ENCODE measurements at places on chromosomes 2 and 18.
A peak's percentile ranks its signal among the peaks of the same experiment; 100 is the strongest.

DNA sequence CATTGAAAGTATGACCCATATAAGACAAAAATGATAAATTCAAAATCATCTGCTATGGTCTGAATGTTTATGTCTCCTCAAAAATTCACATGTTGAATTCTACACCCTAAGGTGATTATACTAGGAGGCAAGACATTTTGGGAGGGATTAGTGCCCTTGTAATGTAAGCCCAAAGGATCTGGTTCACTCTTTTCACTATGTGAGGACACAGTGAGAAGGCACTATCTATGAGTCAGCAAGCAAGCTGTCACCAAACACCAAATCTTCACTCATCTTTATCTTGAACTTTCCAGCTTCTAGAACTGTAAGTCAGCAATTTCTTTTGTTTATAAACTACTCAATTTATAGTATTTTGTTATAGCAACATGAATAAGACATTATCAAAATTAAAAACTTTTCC, 284.7 kb upstream of the ZC3H15 start:
- H3K4me3 ChIP-seq, result no peak overlapping the region
- no peak overlapping the region for H3K27ac ChIP-seq
- H3K4me1 ChIP-seq, result no peaks in the 10 kb centered on the region
- DNase-seq, result no peak

- H3K27me3 ChIP-seq, result no peaks in the 10 kb centered on the region
- H3K4me1 ChIP-seq, result no peaks in the 10 kb centered on the region
- no peaks in the 10 kb centered on the region for H3K36me3 ChIP-seq
- DNase-seq, result no peak
Measured at GRCh38 chr18:23384778-23385736, 68.0 kb upstream of the RIOK3 start.

GRCh38 chr2:219172231-219173154, 2.7 kb upstream of the SLC23A3 start:
- peaks cover 30% of the 10 kb centered on the region for H3K36me3 ChIP-seq
- H3K4me1 ChIP-seq, result peaks cover 5% of the 10 kb centered on the region
- H3K27ac ChIP-seq, result peak overlapping the region; percentile 80
- no peak overlapping the region for H3K4me3 ChIP-seq

GRCh38 chr18:10234912-10235660, 219.3 kb upstream of the APCDD1 start:
- H3K27ac ChIP-seq, result no peak overlapping the region
- no peaks in the 10 kb centered on the region for H3K4me1 ChIP-seq
- DNase-seq, result peak; percentile 55
- H3K27me3 ChIP-seq, result no peaks in the 10 kb centered on the region
- H3K4me3 ChIP-seq, result no peak overlapping the region

- no peaks in the 10 kb centered on the region for H3K36me3 ChIP-seq
- peaks cover 18% of the 10 kb centered on the region for H3K4me1 ChIP-seq
- H3K4me3 ChIP-seq, result no peak overlapping the region
- no peak for DNase-seq
- H3K27ac ChIP-seq, result no peak overlapping the region
Measured at GRCh38 chr2:120225549-120226065, 2.4 kb upstream of the TMEM185B start.

DNA sequence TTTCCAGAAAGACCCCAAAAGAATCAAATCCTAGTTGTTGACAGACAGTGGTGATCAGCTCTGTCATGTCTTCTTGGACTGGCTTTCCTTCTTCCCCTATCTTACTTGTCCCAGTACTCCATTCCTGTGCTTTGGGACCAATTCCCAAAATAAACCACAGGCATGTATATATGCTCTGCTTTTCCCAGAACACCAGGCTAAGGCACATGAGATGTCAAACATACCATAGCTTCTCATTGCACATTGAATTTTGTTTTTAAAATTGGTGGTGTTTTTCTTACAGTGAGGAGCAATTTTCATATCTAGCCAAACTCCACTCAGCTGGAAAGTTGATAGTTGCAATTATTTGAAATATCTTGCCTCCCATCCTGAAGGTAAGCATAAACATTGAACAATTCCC, 88.9 kb upstream of the RGPD4 start:
- H3K36me3 ChIP-seq, result no peaks in the 10 kb centered on the region
- H3K4me1 ChIP-seq, result no peaks in the 10 kb centered on the region
- H3K27ac ChIP-seq, result no peak overlapping the region
- no peak for DNase-seq

- H3K36me3 ChIP-seq, result peaks cover 34% of the 10 kb centered on the region
- H3K27me3 ChIP-seq, result no peaks in the 10 kb centered on the region
- DNase-seq, result no peak
Measured at GRCh38 chr2:235042576-235043515, 91.0 kb downstream of the SH3BP4 start.

DNA sequence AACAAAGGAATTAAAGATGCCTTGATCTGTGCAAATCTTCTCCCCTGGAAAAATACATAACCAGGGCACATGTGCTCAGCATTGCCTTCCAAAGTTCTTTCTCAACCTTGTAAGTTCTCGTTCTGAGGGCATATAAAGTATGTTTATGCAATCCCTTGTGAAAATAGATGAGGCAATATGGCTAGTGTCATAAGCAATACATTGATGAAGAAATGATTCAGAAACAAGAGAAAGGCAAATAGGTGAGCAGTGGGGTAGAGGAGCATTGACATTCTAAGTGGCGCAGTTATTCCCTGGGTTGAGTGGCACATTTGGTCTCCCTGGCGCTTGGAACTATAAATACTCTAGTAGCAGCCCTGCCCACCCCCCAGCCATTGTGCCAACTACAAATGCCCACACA, 57.4 kb upstream of the PGAP1 start:
- H3K4me1 ChIP-seq, result no peaks in the 10 kb centered on the region
- H3K27me3 ChIP-seq, result no peaks in the 10 kb centered on the region
- H3K36me3 ChIP-seq, result no peaks in the 10 kb centered on the region
- no peak overlapping the region for H3K4me3 ChIP-seq
- no peak for DNase-seq
- no peak overlapping the region for H3K27ac ChIP-seq

GRCh38 chr2:109450574-109451273, 163.0 kb downstream of the SEPTIN10 start:
- no peaks in the 10 kb centered on the region for H3K4me1 ChIP-seq
- H3K4me3 ChIP-seq, result no peak overlapping the region
- H3K36me3 ChIP-seq, result no peaks in the 10 kb centered on the region
- no peaks in the 10 kb centered on the region for H3K27me3 ChIP-seq

DNA sequence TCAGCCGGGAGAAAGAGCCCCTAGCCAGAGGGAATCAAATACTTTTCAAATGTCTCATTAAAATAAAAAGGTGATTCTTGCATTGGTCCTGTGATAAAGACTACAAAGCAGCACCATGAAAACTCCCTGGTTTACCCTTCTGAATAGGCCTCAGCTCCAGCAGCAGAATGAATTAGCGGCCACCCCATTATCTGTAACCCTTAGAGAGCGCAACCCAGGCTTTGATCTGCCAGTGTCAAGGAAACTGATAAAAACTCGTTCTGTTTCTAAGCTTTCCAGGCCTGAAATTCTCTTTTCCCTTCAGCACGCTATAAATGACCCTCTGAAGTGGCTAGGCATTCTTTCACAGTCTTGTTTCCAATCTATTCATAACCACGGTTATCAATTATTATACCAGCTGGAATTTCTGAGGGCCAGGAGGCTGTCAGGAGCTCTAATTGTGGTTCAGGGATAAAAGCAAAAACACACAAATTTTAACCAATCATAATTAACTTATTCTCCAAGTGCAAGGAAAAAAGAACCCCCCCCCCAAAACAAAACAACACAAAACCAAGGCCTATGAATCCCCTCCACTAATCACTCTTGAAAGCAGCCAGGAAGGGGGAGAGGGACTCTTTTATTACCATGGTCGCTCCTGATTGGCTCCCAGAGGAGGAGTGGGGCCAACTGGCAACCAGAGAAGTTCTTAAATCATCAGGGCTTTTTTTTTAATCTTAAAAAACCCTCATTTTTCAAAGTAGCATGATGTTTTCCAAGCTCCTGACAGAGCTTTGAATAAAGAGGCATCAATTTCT, 258.9 kb downstream of the CYRIA start:
- no peaks in the 10 kb centered on the region for H3K36me3 ChIP-seq
- H3K27me3 ChIP-seq, result no peaks in the 10 kb centered on the region
- no peak overlapping the region for H3K27ac ChIP-seq
- DNase-seq, result peak; percentile 93
- no peaks in the 10 kb centered on the region for H3K4me1 ChIP-seq

DNA sequence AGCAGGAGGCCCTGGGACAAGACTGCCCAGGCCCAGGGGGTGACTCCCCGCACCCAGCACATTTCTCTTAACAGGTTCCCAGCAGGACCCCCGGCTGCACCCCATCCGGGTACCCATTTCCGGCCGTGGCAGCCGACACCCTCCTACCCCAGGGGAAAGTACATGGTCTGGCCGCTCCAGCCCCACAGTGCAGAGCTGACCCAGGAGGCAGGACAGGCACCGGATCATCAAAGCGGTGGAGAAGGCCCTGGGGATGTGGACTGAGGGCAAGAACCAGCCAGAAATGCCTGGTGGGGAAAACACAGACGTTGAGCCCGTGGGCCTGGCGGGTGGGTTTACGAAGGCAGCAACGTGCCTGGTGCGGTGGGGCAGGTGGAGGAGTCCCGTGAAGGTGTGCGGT, 79.5 kb upstream of the GPC1 start:
- H3K36me3 ChIP-seq, result no peaks in the 10 kb centered on the region
- H3K27ac ChIP-seq, result no peak overlapping the region
- H3K4me3 ChIP-seq, result no peak overlapping the region
- no peak for DNase-seq

GRCh38 chr2:144889348-144889747, 369.4 kb upstream of the ZEB2 start:
- no peaks in the 10 kb centered on the region for H3K4me1 ChIP-seq
- H3K36me3 ChIP-seq, result no peaks in the 10 kb centered on the region
- no peak for DNase-seq
